Tibial nerve (tissue), 4 donors: ENCODE measurements at places on chromosomes 12 and 14. TPM values are rescaled to one million over a fixed set of nuclear protein-coding genes. Genes with fewer than 3 reads are reported as not detected.

GARIN6 gene
- total RNA-seq, result not detected

DNA sequence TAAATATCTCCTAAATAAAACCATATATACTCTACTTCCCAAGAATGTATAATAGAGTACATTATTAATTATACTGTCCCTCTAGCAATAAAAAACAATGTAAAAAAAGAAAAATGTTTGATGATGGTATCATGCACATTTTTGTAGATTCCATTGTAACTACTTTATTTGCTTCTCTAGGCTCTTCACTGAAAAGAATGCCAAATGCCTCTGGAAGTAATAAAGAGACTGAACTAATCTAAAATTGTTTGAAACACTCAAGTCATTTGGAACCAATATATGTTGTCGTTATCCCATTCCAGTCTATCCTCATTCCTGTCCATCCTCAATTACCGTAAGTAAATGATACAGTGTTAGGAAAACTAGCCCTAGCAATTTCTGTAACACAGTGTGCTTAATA lies 233.6 kb downstream of the C12orf50 start:
- no peak for DNase-seq
- no peaks in the 10 kb centered on the region for H3K4me1 ChIP-seq
- H3K4me3 ChIP-seq, result no peak overlapping the region
- H3K36me3 ChIP-seq, result no peaks in the 10 kb centered on the region

SPIC gene
- not detected for total RNA-seq

ATG14 gene
- 14.7 TPM for total RNA-seq

GRCh38 chr12:96879301-96879700 lies 27.8 kb upstream of the NEDD1 start:
- no peaks in the 10 kb centered on the region for H3K4me1 ChIP-seq
- no peak for DNase-seq
- H3K36me3 ChIP-seq, result no peaks in the 10 kb centered on the region
- no peak overlapping the region for H3K4me3 ChIP-seq
